ENCODE measurements at places on chromosomes 1 and 21. TPM values are rescaled to one million over a fixed set of nuclear protein-coding genes. Genes with fewer than 3 reads are reported as not detected.

Gene UTS2
- not detected for total RNA-seq

Gene TMEM240
- total RNA-seq = 10.3 TPM

Gene F13B
- total RNA-seq = not detected

Gene TRABD2B
- under 0.01 TPM for total RNA-seq

Gene FABP3
- total RNA-seq = not detected

Gene GSTM3
- 104 TPM for total RNA-seq

Gene EDARADD
- total RNA-seq = 0.48 TPM

Gene ANKRD65
- 3.1 TPM for total RNA-seq

Gene ANGPTL3
- not detected for total RNA-seq

Gene S100A1
- not detected for total RNA-seq

Gene KPRP
- total RNA-seq = not detected

Gene PROK1
- total RNA-seq = not detected

Gene MIXL1
- total RNA-seq = not detected

Gene ATP5IF1
- 335 TPM for total RNA-seq

Gene TENT5C
- 0.08 TPM for total RNA-seq

Gene MCOLN2
- 2.1 TPM for total RNA-seq

Gene CD1C
- not detected for total RNA-seq

Gene PANK4
- 26.4 TPM for total RNA-seq

Gene TRPM2
- not detected for total RNA-seq

Gene REN
- total RNA-seq = not detected

Gene PIGC
- 21.6 TPM for total RNA-seq

Gene RXFP4
- total RNA-seq = not detected

Gene UMODL1
- total RNA-seq = not detected

Gene FAM43B
- 0.39 TPM for total RNA-seq

Gene FCRLA
- 2.1 TPM for total RNA-seq

Gene ZSWIM5
- 0.08 TPM for total RNA-seq

Gene EFNA1
- 1.8 TPM for total RNA-seq

Gene TDRD5
- under 0.01 TPM for total RNA-seq

Gene CFAP126
- not detected for total RNA-seq

Gene C8A
- not detected for total RNA-seq

Gene HHIPL2
- total RNA-seq = not detected

Gene HCRTR1
- total RNA-seq = not detected

Gene ZNF593OS
- total RNA-seq = not detected

Gene BRINP3
- 3.3 TPM for total RNA-seq

Gene COL8A2
- 0.24 TPM for total RNA-seq

Gene MTX1
- total RNA-seq = 116 TPM

Measured in epithelial cell of alveolus of lung (primary cell).